ENCODE measurements at places on chromosomes 3 and 15. TPM values are rescaled to one million over a fixed set of nuclear protein-coding genes. Genes with fewer than 3 reads are reported as not detected.

DNA sequence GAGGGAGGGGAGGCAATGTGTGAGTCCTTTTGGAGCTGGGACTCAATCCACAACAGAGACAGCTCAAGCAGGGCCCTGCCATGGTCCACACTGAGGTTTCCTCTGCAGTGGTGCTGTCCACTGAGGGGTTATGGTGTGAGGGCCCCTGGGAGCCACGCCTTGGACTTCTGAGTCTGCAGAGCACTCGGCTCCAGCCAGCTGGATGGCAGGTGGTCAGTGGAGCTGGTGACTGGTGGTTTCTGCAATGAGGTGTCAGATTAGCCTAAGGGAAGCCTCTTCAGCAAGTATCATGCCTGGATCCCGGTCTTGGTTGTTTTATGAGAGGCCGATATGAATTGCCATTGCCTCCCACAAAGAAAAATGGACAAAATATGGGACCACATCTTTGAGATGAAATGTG lies 21.7 kb downstream of the LSM3 start:
- H3K4me3 ChIP-seq = no peak overlapping the region
- H3K27ac ChIP-seq = no peak overlapping the region
- H3K27me3 ChIP-seq = no peaks in the 10 kb centered on the region
- no peaks in the 10 kb centered on the region for H3K4me1 ChIP-seq
- DNase-seq = no peak

GRCh38 chr15:73175382-73175781 lies 123.1 kb downstream of the NEO1 start:
- DNase-seq = peak; percentile 43
- H3K36me3 ChIP-seq = peaks cover 11% of the 10 kb centered on the region
- no peak overlapping the region for H3K27ac ChIP-seq
- no peak overlapping the region for H3K4me3 ChIP-seq
- H3K27me3 ChIP-seq = no peaks in the 10 kb centered on the region

DNA sequence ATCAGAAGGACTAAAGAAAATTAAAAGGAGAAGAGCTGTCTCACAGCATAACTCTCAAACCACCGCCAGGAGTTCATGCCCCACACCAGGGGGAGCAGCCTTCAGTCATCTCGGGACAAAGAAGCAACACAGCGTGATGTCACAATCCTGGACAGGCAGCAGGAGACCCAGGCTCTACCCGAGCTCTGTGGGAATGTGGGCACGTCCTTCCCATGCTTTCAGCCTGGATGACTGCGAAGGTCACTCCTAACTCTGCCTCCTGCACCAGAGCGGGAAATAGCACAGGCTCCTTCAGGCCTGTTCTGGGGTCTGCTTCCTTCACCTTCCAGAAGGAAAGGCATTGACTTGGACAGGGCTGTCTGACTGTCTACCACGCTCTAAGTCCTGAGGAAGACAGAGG lies 31.3 kb downstream of the NOX5 start:
- H3K27me3 ChIP-seq = no peaks in the 10 kb centered on the region
- peak; percentile 60 for DNase-seq
- H3K36me3 ChIP-seq = no peaks in the 10 kb centered on the region
- H3K4me1 ChIP-seq = no peaks in the 10 kb centered on the region
- H3K27ac ChIP-seq = no peak overlapping the region
- no peak overlapping the region for H3K4me3 ChIP-seq

GRCh38 chr3:122107171-122107570 lies 52.0 kb downstream of the CD86 start:
- no peak overlapping the region for H3K27ac ChIP-seq
- no peak overlapping the region for H3K4me3 ChIP-seq
- DNase-seq = no peak
- H3K27me3 ChIP-seq = no peaks in the 10 kb centered on the region

GRCh38 chr15:27057904-27058645 lies 87.1 kb downstream of the GABRG3 start:
- no peak overlapping the region for H3K4me3 ChIP-seq
- DNase-seq = no peak
- H3K4me1 ChIP-seq = no peaks in the 10 kb centered on the region
- H3K27ac ChIP-seq = no peak overlapping the region
- no peaks in the 10 kb centered on the region for H3K36me3 ChIP-seq

DNA sequence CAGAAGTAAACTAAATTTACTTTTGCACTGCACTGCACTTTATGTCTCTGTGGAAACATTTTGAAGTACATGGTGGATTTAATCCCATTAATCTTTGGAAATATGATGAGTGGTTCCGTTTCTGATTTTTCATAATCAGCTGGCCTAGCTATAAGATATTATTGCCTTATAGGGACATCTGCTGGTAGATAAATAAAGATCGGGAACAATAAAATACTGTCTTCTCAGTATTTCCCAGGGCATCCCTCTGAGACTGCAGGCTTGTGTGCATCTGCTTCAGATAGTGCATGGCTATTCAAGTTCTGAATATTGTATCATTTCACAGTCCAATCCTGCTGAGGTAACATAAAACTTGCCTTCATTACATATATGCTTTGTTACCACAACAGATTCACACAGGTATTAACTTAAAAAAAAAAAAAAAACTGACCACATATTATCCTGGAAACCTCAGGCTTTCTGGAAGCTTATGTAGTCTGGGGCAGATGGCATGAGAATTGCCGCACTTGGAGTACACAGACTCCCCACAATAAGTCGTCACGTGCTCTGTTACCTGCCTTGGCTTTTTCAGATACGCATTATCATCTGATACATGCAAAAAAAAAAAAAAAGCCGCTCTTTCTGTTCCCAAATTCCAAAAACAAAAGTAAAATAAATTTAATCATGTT lies 330.8 kb upstream of the AGTR1 start:
- H3K4me1 ChIP-seq = no peaks in the 10 kb centered on the region
- no peak overlapping the region for H3K4me3 ChIP-seq
- no peak for DNase-seq
- H3K27me3 ChIP-seq = no peaks in the 10 kb centered on the region
- no peaks in the 10 kb centered on the region for H3K36me3 ChIP-seq

- no peaks in the 10 kb centered on the region for H3K4me1 ChIP-seq
- no peaks in the 10 kb centered on the region for H3K36me3 ChIP-seq
- H3K27ac ChIP-seq = no peak overlapping the region
- DNase-seq = no peak
- H3K4me3 ChIP-seq = no peak overlapping the region
These were observed 160.9 kb downstream of the EDEM1 start for GRCh38 chr3:5348229-5348902.

GRCh38 chr3:110938629-110939028 lies 133.0 kb upstream of the NECTIN3 start:
- H3K27ac ChIP-seq = no peak overlapping the region
- no peaks in the 10 kb centered on the region for H3K4me1 ChIP-seq

CCK gene
- 1.1 TPM for total RNA-seq

LTK gene
- 0.12 TPM for total RNA-seq

CHRNA5 gene
- total RNA-seq = 46.9 TPM

CLDN16 gene
- total RNA-seq = not detected

GP9 gene
- total RNA-seq = not detected

FAM174B gene
- total RNA-seq = 10.1 TPM
